ENCODE measurements at places on chromosomes 4 and X.

- no peak for DNase-seq
Measured at GRCh38 chrX:41005445-41005992, 79.7 kb upstream of the USP9X start.

GRCh38 chrX:97482666-97483300, 599.1 kb downstream of the RPA4 start:
- no peak for DNase-seq

- no peak for DNase-seq
Measured at GRCh38 chr4:76607846-76608245, 172.8 kb downstream of the SHROOM3 start.

GRCh38 chr4:118741301-118741855, 56.2 kb downstream of the METTL14 start:
- no peak for DNase-seq

DNA sequence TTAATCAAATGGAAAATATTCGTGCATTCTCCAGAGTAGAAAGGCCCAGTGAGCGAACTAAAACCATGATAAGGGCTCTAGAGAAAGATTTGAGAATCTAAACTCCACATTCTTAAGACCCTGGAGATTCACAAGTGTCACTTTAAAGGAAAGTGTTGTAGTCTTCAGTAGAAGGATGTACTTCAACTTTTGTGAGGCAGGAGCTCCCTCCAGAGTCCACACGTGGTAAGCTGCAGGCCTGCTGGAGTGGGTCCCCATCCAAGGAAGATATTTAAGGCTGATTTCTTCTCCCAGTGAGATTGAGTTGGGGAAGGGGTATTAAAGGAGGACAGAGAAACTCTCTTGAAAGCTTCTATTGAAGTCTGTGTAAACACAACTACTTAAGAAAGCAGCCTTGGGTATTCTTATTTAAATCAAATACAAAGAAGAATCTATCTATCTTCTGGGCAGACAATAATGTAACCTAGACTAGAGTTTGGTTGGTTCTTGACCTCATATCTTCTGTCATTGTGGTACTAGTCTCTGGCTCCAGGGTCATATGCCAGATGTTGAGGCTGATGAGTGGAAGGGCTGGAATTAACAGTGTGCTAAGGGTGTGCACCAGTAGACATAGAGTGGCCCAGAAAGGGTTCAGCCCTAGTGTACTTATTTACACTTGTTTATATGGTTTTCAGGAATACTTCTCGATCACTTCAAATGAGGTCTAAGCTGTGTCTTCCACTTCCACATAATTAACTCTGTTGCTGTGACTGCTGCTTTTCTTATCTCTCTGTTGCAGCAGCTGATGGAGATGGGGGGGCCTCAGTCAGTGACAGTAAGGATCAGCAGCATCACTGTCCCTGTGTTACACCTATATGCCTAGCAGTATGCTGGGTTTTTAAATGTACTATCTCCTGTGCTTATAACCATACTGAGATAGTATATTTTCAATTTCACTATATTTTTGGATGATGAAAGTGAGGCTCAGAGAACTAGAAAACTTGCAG, 76.1 kb downstream of the HMGB2 start:
- peak; percentile 65 for DNase-seq

DNA sequence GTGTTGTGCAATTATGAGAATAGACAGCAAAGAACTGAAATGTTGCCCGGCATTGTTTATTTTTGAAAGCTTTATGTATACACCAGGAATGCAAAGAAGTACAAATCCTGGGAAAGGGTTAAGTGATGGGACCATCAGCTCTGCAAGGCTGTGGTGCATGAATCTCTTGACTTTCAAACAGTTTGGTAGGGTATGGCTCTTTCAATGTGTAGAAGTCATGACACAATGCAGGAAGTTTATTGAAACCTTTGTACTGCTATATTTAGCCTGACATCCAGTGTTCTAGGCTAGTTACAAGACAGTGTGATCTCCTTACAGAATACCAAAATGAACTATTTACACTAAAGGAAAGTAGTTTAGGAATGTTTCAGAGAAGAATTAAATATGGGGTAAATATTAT, 206.8 kb upstream of the HAND2 start:
- no peak for DNase-seq
